ENCODE measurements at places on chromosomes 2 and 18.
A peak's percentile ranks its signal among the peaks of the same experiment; 100 is the strongest.

GRCh38 chr2:191538334-191538903 lies 139.5 kb upstream of the NABP1 start:
- no peak for DNase-seq

DNA sequence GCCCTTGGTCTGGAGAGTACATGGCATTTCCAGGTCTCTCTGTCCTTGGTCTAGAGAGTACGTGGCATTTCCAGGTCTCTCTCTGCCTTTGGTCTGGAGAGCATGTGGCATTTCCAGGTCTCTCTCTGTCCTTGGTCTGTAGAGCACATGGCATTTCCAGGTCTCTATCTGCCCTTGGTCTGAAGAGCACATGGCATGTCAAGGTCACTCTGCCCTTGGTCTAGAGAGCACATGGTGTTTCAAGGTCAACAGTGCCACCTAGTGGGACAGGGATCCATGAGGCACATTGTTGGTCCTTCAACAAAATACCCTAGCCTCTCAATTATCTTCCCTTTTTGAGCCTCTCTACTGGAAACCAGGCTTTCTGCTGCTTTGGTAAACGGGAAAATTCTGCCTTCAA lies 250.2 kb downstream of the OTX1 start:
- no peak for DNase-seq

DNA sequence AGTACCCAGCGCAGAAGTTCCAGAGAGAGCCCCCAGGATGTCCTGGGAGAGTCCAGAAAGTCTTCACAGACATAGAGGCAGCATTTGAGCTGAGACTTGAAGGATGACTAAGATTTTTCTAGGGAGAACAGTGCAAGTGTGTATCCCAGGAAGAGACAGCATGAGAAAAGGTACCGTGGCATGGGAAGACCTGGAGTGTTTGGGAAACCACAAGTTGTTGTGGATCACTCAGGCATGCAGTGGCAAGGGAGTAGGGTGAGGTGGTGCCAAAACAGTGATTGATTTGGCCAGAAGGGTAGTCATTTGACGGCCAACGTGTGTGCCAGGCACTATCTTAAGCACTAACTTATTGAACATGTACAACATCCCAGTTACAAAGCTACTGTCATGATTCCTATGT lies 24.5 kb upstream of the KCNK3 start:
- no peak for DNase-seq

- no peak for DNase-seq
These were observed 10.1 kb downstream of the ITM2C start for GRCh38 chr2:230874876-230875275.

DNA sequence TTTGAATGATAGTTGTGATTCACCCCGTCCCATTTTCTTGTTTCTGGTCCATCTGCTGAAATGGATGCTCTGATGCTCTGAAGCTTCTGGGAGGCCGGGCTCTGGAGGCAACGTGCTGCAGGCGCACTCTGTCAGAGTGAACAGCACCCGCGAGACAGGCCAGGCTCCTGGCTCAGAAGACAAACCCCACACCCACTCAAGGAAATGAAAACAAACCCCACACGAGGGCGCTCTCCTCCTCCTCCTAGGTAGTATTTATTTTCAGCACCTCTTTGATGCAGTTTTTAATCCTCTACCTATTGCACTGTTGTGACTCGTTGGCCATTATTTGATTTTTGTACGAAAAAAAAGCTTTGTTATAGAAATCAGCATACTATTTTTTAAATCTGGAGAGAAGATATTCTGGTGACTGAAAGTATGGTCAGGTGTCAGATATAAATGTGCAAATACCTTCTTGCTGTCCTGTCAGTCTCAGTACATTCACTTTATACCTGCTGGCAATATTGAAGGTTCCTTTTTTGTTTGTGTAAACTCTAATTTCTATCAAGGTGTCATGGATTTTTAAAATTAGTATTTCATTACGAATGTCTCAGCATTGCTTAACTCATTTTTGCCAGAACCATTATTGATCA lies 10.3 kb upstream of the CHST10 start:
- peak; percentile 45 for DNase-seq

DNA sequence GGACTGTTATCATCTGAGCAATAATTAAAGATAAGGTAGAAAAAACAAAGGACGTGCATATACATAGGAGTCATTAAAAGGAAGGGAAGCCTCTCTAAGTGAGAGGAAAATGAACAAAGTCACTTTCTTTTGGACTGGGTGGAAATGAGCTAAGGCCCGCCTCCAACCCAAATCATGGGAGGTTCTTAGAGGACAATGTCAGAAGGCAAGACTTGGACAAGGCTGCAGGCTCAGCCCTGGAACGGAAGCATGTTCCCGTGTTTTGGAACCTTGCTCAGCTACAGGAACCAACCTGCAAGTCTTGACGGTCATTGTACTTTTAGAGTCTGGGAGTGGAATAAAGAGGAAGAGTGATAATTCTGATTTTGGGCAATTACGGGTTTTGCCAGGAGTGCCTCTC lies 59.4 kb upstream of the EPB41L3 start:
- DNase-seq, result no peak

DNA sequence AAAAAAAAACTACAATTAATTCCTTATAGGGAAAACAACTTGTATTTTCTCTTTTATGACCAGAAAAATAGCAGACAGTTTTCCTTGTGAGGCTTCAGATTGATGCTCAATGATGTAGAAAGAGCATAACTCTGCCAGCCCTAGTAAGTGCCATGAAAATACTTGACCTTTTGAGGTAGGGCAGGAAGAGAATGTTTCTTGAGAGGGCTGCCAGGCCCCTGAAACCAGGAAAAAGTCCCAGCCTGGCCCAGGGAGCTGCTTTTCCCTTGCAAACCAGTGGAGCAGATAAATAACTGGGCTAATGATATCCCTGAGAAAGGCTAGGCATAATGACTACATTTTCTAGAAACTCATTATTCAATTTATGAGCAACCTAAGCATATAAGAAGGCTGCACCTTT lies 126.8 kb downstream of the SLC8A1 start:
- no peak for DNase-seq

GRCh38 chr18:49487711-49488310 lies 777 bp upstream of the C18orf32 start:
- DNase-seq, result no peak

DNA sequence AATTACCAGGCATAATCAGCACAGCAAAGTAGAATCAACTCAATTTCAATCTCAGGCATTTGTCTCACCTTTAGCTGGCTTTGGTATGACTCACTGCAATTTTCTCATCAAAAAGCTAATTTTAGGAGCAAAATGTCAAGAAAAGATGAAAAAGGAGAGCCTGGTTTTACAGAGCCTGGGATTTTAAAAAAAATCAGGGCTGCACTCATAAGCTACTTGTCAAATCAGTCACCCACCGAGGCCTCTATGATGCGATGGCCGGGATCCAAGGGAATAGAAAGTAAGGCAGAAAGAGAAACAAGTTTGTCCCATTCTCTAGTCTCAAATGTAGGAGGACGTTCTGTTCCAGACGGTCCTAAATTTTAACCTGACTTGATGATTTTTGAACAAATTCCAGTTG lies 170.9 kb downstream of the SOCS6 start:
- no peak for DNase-seq

DNA sequence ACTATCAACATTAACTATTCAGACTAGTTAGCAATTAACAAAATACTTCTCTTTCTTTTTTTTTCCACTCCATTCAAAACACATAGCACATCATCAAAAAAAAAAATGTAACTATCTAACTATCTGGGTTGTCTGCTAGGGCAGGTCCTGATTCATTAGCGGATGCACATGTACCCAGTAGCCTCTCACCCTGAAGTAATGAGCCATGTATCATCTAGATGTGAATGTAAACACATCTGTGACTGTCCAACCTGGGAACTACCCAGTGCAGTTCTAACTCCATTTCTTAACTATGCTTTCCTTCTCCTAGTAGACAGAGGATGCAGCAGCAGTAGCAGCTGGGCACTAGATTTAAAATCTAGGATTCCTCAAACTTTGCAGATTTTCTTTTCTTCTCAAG lies 183.1 kb upstream of the PIK3C3 start:
- DNase-seq, result no peak

DNA sequence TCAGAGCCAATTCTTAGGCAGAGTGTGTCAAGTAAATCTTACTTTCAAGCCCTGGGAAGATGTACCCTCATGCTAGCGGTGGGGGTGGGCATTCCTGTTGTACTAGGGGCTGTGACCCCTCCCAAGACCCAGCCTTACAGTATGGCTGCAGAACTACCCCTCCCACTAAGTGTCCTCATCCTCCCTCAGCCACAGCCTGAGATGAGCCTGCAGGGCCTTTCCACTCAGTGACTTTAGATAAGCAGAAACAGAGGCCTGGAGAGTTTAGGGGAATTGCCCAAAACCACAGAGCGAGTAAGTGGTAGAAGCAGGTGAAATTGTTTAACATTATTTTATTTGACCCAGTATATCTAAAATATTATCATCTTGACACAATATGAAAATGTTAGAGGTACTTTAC lies 36.6 kb downstream of the TTC32 start:
- DNase-seq, result no peak

GRCh38 chr2:69575926-69576325 lies 67.6 kb downstream of the AAK1 start:
- no peak for DNase-seq

GRCh38 chr2:143545059-143545948 lies 416.1 kb downstream of the ARHGAP15 start:
- DNase-seq, result peak; percentile 28

- DNase-seq, result no peak
These were observed 376.4 kb downstream of the ZEB2 start for GRCh38 chr2:144143294-144144151.

DNA sequence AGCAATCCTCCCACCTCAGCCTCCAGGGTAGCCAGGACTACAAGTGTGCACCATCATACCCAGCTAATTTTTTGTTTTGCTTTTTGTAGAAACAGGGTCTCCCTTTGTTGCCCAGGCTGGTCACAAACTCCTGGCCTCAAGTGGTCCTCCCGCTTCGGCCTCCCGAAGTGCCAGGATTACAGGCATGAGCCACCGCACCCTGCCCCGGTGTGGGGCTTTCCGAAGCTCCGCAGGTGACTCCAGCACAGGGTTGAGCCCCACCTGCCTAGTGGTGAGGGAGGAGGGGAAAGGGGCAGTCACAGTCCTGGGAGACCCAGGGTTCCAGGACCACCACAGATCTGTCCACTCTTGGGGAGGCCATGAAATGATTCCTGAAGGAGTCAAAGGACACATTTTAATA lies 5.2 kb downstream of the PRLH start:
- no peak for DNase-seq

- DNase-seq, result no peak
These were observed 47.7 kb downstream of the TANK start for GRCh38 chr2:161207941-161208340.

GRCh38 chr2:150376553-150377335 lies 110.7 kb downstream of the RND3 start:
- no peak for DNase-seq

- no peak for DNase-seq
These were observed 359.9 kb upstream of the SLC14A2 start for GRCh38 chr18:45255197-45255890.

DNA sequence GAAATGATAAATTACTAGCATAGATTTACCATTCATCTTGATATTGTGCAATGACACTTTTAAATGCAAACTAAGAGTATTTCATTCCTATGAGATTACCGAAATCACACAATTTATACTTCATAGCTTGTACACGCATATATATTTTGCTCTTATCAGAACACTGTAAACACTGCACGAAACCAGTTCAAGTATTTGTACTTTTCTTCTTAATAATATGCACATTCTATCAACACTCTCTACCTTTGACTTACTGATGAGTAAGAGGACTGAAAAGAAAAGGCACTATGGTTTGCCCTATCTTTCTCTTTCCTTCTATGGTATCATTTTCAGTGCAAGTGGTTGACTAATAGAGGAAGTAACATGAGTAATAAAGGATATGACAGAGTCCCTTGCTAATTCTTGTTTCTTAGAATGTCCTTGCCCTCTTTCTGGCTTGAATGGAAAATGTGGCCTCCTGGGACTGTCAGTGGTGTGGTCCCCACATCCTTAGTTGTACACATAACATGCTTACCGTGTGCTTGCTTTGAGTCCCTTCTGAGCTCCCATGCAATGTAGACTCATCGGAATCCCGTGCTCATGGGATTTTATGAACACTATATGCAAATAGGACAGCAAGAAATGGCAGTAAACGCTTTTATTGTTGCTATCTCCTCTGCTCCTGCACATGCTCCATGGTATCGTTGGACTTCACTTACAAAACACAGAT lies 363.5 kb upstream of the TNP1 start:
- no peak for DNase-seq

DNA sequence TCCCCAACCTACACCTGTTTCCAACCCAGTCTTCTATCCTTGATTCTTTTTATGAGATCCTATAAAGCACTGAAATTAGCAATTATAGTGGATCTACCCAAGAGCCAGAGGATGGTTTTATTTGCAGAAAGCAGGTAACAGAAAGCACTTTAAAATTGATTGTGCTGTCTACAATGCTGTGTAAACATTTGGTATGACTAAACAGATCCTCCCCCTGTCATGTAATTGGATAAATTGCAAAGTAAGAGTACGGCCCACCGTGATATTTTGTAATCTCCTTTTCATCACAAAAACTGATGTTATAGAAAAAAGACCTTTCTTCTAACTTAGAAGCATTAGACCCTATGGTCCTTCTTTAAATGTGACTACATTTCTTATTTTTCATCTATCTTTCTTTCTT lies 11.3 kb upstream of the PPP3R1 start:
- no peak for DNase-seq

DNA sequence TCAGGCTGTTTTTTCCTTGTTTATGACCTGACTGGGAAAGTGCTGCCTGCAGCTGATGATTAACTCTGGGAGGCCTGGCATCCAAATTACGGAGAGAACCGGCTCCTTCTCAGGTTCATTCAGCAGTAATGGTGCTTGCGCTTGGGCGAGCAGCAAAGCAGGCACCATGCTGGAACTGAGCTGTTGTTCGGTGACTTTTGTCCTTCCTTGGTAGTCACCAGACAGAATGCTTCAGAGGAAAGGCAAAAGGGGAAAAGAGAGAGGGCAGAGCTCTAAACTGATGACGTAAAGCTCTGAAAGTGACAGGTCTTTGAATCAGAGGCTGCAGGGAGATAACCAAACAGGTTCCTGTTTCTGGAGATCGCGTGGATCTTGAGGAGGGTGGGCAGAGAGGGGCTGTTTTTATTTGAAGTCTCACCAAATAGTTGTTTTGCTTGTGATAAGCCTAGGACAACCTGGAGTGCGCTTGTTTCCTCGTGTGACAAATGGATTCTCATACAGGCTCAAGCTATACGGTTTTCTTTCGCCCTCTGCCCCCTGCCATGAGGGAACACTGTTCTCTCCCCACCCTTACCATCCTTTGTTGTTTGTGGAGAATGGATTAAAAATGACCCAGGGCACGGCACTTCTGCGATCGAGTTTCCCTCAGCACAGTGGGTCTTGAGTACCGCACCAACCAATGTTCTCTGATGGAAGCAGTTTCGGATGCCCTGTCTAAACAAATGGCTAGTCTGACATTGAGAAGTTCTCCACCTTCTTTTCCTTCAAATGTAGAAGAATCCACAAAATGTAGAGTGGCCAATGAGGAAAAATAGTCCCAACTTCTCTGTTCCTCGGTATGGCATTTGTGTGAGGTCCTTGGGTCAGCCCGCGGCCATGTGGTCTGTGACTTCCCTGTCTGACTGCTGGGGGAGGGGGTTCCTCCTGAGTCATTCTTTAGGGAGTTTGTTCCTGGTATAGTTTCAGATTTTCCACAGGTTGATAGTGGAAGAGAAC lies 1.3 kb downstream of the RASGRP3 start:
- DNase-seq, result peak; percentile 4

Data from CD4-positive, alpha-beta memory T cell (primary cell).